Stimulated activated CD4-positive, alpha-beta T cell treated with anti-CD3 and anti-CD28 coated beads, Interleukin-1b, Interleukin-23, amount 100 ng/mL, for 1 hour (primary cell): ENCODE measurements at places on chromosomes 7 and 10.
A peak's percentile ranks its signal among the peaks of the same experiment; 100 is the strongest.

DNA sequence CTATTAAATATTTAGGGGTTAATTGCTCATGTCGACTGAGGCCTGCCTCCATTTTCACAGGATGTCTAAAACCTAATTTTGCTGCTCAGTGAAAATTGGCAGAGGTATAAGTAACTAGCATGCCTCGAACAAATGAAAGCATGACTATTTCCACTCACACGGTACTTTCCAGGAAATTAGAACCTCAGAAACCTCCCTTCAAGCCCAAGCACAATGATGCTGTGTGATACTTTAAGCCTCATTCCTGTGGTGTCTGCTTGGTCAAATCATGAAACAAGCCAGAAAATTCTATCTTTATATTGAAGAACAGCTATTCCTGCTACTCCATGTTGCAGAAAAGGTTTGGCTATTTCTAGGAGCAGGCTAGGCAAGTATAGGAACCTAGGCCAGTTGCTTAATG is 203.0 kb downstream of the SORCS3 start:
- DNase-seq, result no peak

- no peak for DNase-seq
Observed at GRCh38 chr7:20033621-20034400, 183.4 kb downstream of the MACC1 start.

GRCh38 chr10:124464028-124464965 is 2.7 kb downstream of the LHPP start:
- no peak for DNase-seq

DNA sequence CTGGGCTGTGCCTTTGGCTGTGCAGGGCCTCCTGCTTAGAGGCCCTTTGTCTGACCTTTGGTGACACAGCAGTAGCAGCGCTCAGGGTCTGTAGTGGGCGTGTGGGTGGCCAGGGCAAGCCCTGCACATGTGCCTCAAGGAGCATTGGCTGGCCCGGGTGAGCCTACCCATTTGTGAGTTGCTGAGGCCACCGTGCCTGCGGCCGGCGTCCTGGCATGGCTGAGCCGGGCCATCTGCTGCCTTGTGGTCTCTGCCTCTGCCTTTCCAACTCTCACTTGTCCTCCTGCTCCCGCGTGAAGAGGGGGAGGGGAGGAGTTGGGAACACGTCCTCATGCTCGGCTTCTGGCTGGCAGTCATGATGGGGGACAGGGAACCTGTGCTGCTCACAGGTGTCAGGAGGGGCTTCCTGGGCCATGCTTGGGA is 9.2 kb upstream of the ORAI2 start:
- no peak for DNase-seq

- no peak for DNase-seq
Observed at GRCh38 chr7:30322271-30323005, 38.0 kb downstream of the ZNRF2 start.

GRCh38 chr7:125668321-125668993 is 738.8 kb upstream of the POT1 start:
- DNase-seq, result no peak

DNA sequence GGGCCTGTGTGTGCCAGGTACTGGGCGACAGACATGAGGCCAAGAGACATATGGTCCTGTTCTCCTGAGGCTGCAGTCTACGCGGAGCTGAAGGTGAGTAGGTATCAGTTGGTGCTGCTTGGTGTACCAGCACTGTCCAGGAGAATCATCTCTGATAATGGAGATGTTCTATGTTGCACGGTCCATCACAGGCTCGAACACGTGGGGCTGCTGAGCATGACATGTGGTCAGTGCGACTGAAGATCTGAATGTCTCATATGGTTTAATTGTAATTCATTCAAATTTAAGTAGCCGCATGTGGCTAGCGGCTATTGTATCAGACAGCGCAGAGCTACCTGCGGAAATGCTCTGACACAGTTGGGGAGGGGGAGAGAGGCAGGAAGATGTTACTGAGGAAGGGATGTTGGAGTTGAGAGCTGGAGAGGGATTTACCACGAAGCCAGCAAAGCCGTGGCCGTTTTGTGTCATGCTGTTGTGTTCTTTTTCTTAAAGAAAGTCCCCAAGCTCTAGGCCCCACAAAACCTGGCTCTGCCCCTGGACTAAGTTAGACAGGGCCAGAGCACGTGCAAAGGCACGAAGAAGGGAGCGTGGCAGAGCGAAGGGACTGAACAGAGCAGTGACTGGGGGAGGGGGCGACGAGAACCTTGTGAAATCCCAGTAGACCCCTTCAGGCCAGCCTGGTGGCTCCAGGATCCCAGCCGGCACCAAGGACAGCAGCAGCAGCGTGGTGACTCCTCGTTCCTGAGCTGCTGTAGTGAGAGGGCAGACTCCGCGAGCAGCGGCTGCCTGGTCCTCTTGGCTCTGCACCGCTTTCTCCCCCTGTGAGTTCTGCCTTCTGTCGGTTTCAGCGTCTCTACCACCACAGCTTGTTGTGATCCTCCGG is 20.0 kb downstream of the SMKR1 start:
- no peak for DNase-seq

- DNase-seq, result no peak
Observed at GRCh38 chr10:115295213-115295805, 202.1 kb downstream of the ATRNL1 start.

DNA sequence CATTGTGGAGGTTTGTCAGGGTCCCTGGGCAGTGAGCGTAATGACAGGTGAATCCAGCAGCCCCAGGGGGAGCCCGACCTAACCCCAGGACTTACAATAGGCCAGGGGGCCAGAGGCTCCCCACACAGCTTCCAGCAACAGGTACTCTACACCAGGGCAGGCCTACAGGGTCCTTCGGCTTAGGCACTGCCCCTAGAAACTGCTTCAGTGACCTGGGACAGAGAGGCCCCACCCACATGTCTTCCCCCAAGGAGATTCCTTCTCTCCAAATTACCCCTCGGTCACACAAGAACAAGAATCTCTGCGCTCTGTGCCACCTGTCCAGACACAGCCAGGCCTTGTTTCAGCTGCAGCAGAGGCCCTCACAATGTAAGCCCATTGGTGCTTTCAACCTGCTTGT is 24.4 kb downstream of the SKIDA1 start:
- DNase-seq, result no peak

DNA sequence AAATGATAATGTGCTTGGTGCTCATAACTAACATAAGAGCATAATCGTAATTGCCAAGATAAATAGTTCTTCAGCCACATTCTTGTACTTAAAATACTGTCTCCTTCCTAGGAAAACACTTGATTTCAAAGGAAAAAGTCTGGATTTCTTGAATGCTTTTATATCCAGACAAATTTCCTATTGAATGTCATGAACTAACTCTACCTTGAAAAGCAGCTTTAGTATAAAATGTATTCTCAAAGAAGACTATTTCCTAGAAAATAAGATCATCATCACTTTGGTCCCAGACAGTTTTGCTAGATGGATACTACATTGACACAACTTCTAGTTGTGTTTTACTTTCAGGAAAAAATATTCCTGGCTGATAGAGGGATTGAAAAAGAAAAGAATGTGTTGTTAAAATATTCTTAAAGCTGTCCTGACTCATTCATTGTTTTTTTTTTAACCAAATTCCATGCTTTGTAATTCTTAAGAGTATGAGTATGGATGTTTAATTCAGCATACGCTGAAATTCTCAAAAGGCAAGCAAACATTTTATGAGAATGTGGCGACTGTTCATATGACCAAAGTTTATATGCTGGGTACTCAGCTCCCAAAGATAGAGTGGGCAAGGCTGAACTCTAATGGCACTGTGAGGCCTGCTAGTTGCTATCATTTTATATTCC is 106.1 kb downstream of the PPP1R3A start:
- no peak for DNase-seq

DNA sequence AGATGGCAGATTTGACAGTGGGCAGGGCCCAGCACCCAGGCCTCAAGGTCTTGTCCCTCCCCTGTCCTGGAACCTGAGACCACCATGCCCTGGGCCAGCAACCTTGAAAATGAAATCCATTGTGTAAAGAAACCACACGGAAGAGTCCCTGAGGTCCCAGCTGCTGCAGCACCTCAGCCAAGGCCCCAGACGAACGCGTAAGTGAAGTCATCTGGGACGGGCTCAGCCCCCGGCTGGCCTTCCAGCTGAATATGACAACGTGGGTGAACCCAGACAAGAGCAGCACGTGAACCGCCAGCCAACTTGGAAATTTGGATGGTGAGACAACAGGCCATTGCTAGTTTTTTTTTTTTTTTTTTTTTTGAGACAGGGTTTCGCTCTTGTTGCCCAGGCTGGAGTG is 70.3 kb downstream of the CYTH3 start:
- no peak for DNase-seq

DNA sequence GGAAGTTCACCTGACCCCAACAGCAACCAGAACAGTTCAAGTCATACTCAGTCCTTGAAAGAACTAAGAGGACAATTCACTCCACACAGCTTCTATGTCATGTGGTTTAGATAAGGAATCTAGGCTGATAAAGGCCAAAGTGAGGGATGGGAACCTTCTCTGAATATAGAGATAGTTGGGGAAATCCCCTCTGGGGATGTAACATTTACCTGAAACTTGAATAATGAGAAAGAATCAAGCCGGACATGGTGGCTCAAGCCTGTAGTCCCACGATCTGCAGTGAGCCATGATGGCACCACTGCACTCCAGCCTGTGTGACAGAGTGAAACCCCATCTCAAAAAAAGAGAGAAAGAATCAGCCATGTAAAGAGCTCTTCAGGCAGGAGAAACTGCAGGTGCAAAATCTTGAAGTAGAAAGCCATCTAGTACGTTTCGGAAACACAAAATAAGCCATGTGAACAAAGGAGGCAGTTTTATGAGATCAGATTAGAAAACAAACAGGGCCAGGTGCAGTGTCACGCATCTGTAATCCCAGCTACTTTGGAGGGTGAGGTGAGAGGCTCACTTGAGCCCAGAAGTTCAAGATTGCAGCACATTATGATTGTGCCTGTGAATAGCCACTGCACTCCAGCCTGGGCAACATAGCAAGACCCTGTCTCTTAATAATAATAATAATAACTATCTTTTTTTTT is 4.5 kb upstream of the DNMBP start:
- no peak for DNase-seq

DNA sequence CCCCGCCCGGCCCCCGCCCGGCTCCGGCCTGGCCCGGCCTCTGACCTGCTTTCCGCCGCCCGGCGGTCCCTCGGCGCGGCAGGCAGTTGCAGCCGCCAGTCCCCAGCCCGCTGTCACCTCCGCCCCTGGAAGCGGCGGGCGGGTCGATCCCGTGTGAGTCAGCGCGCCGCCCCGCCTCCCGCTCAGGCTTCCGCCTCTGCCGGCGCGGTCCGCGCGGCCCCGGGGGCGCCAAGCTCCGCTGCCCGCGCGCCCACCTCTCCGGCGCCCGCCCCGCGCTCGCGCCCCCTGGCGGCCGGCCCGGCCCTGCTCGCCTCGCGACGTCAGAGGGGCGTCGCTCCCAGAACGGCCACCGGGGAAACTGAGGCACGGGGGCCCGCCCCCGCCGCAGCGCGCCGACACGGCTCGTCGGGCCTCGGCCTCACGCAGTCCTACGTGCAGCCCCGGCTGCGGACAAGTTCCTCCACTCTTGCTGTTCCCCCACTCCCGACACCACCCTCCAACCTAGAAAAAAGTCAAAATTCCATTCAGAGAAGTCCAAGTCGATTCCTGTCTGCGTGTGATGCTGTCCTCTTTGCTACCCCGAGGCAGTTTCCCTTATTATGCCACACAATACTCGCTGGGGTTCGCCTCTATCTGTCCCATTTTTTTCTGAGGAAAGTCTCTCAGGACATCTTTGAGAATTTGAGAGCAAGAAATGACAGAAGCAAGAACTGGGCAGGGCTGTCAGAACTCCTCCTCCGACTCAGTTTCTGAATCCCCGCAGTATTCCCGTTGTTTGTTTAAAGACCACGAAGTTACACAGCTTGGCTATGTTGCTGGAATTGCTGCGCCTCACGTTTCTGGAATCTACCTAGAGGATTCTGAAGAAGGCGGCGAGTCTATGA is at the start of gene DNMBP:
TSS of gene DNMBP (minus strand) at position 155 of the 884 bp plus-strand sequence. CDS start 37,823 bp downstream, outside the sequence.
- peak; percentile 65 for DNase-seq

DNA sequence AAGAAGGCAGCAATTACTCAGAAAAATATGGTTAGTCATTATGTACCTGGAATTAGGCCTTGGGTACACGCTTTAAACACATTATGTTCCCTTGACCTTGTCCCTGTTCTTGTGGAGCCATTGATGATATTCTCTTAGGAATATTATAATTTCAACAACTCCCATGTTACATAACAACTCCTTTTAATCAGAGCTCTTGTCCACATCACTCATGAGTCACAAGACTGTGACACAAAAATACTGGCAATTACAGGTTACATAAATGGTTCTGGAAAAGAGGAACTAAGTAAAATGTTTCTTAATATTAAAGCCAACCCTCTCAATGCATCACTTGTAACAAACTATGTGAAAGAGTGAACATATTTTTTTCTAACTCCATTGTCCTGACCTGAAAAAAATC is 143.8 kb upstream of the PCLO start:
- no peak for DNase-seq

GRCh38 chr7:3918576-3918975 is 617.5 kb downstream of the SDK1 start:
- no peak for DNase-seq

GRCh38 chr10:13990946-13991345 is 339.8 kb downstream of the FRMD4A start:
- DNase-seq, result no peak

- no peak for DNase-seq
Observed at GRCh38 chr7:78379148-78379547, 580.6 kb downstream of the PHTF2 start.

DNA sequence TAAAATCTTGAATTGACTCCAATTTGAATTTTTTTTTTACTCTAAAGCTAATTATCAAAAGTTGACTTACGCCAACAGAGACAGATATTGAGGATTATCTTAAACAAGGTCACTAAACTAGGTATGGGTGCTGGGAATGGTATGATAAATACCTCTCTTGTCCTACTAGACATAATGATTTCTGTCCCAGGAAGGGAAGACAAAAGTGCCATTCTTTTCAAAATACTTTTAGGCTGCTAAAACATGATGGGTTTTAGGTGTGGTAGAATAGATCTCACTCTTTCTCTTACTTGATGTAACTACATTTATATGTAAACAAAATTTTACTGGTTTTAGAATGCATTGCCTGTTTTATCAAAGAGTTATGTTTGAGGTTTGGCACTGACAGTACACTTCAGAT is 15.1 kb downstream of the TMEM60 start:
- DNase-seq, result no peak

- no peak for DNase-seq
Observed at GRCh38 chr10:4212111-4212630, 427.2 kb upstream of the KLF6 start.

DNA sequence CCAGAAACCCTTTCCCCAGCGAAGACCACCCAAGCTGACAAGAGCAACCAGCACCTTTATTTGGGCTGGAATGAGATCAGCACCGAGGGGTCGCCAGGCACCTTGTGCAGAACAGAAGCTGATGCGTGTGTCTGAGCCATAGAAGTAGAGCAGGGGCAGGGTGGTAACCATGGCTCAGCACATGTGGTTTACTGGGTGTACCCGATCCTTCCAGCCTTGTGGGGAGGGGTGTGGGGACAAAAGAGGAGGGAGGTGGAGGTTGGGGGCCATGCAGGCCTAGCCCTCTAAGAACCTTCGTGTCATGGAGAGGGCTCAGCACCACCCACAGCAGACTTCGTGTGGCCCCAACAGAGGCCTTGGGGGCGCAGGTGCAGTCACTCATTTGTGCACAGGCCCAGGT is 84.0 kb upstream of the GTF2I start:
- no peak for DNase-seq
